ENCODE measurements at places on chromosomes 11 and 22. TPM values are rescaled to one million over a fixed set of nuclear protein-coding genes. Genes with fewer than 3 reads are reported as not detected.

The PAMR1 gene
- total RNA-seq = not detected

The C22orf31 gene
- not detected for total RNA-seq

The SLC1A2 gene
- not detected for total RNA-seq

The TNNT3 gene
- total RNA-seq = 4.9 TPM

The PVALB gene
- not detected for total RNA-seq

The IFITM10 gene
- total RNA-seq = 0.68 TPM

The COPB1 gene
- total RNA-seq = 101 TPM

The USP2 gene
- 0.41 TPM for total RNA-seq

The MMP1 gene
- total RNA-seq = not detected

The CRELD2 gene
- total RNA-seq = 75.1 TPM

The SCN3B gene
- total RNA-seq = not detected

The PRG3 gene
- not detected for total RNA-seq

The PPP1R14B gene
- total RNA-seq = 144 TPM
